ENCODE measurements at places on chromosomes 5 and 9.

- no peak for DNase-seq
Observed at GRCh38 chr9:115883467-115884329, 269.9 kb upstream of the PAPPA start.

DNA sequence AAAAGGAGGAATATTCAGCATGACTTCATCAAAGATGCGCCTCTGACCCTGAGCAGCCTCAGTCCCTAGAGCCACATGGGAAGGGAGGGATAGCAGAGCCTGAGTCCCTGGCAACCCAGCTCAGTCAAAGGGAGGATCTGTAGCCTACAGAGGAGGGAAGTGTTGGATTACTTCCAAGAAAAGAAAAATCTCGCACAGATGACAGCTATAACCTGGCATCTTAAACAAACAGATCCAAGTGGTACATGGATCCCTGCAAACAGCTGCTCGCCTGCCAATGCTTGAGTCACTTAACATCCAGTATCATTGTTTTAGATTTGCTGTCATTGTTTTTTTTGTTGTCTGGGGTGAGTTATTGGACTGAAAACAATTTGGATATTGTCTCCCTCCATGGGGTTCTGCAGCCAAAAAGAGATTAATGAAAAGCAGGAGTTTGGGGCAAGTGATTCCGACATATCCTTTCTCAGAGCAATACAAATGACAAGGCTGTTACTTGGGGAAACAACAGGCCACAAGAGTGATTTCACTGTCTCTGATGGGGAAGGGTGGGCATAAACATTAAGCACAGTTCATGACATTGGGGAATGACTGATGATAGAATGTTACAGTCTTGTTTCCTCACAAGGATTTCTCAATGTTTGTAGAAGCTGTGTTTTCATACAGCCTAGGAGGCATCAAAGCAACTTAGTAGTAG lies 153.5 kb upstream of the KIF2A start:
- DNase-seq = no peak

GRCh38 chr5:100641833-100642232 lies 106.7 kb downstream of the FAM174A start:
- no peak for DNase-seq

GRCh38 chr9:93037476-93037971 lies 21.0 kb upstream of the SUSD3 start:
- no peak for DNase-seq

GRCh38 chr5:42531611-42532010 lies 108.4 kb downstream of the GHR start:
- no peak for DNase-seq

DNA sequence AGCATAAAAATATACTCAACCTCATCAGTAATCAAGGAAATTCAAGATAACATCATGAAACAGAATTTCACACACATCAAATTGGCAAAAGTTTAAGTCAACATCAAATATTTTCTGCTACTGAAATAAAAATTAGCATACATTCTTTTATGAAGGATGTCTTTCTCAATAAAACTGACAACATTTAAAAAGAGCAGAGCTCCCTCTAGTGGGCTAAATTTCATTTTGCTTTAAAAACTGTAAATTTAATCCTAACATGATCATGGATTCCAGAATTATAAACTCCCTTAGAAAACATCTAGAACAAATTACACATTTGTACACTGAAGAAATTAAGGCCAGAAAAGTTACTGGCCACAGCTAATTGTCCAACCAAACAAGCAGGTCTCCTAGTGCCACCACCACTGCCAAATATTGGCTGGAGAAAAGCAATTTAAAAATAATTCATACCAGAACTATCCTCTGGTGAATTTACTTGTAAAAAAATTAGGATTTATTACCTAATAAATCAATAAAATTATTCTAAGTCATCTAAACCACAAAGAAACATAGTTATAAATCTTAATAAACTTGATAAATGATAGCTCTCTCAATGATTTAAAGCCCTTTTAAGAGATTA lies 31.2 kb downstream of the DEPDC1B start:
- no peak for DNase-seq

DNA sequence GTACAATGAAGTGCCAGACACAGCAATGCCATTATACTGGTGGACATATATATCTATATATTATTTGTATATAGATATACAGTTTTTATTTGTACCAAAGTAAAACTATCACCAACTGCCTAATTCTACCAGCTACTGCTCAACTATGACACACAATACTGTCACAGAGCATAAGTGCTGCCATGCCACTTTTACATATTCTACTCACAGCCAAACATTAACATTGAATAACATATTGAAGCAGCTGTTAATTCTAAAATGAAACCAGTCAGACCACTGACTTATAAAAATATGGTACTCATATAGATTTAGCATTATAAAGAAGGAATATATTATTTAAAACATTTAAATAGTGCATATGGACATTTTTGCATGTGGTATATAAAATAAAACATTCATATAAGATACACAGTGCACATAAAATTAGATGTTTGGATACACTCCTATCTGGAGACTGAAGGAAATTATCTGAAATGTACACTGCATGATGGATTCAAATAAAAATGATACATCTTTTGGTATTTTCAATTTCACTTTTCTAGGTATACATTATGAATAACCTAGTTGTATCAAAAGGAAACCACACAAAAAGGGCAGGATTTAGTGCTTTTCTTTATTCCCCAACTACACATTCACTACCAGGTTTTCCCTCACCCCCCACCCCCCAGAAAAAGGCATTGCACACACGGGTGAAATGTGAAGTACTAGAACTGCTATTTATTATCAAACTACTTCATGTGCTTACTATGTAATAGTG lies 48.9 kb downstream of the PKD2L2 start:
- DNase-seq = no peak

DNA sequence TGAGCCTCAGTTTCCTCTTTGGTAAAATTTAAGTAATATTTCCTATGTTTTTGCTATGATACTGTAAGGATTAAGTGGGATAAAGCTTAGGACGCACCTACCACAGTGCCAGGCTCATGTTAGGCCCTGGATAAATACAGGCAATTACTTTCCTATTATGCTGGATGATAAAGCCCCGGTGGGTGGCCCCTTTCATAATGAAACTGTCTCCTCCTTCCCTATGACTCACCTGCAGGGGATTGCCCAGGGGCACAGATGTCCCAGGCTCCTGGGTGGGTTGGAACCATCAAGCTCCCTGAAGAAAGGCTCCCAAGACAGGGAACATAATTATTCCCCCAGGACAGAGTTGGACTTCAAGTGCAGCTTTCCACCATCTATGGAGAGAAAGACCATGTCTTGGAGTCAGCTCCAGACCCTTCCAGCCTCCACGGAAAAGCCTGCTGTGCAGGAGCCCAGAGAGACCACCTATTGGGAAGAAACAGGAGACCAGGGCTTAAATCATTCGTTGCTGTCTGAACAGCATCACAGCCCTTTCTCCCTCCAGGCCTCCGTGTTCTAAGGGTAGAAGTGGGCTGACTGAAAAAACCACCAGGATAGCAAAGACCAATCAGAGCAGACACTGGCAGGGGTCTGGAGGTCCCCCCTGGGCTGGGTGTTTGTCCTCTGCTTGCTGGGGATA lies 43.2 kb upstream of the FOXE1 start:
- DNase-seq = no peak

DNA sequence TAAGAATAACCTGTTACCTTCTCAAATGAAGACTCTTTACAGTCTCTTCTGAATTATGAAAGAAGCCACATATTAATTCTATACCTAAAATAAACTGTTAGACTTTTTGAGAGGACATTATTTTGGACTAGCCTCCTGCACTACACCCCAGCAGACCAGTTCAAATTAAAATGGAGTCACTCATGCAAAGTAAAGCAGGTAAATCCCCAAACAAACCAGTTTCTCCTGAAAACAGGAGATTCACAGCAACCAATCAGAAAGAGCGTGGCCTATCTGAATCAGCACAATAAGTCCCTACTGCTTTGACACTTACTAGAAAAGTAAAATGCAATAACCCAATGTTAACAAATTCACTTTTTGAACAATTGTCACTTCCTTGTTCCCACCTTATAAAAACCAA lies 58.8 kb downstream of the PTBP3 start:
- no peak for DNase-seq

- no peak for DNase-seq
Observed at GRCh38 chr5:64659289-64659688, 31.0 kb upstream of the SHISAL2B start.

DNA sequence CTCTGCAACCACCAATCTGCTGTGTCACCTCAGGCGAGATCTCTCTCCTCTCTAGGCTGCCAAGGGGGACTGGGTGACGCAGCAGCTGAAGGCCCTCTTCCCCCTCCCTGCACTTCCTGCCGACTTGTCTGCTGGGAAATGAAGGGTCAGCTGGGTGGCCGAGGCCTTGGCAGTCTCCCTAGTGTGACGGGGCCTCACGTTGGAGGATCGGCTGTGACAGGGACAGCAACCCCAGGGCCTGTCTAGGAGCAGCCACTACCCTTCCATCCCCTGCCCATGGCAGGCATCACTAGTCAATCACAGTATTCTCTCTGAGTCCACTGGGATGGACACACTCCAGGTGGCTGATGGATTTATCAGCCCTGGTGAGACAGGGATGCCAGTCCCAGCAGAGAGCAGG lies 107.3 kb upstream of the SARDH start:
- no peak for DNase-seq

DNA sequence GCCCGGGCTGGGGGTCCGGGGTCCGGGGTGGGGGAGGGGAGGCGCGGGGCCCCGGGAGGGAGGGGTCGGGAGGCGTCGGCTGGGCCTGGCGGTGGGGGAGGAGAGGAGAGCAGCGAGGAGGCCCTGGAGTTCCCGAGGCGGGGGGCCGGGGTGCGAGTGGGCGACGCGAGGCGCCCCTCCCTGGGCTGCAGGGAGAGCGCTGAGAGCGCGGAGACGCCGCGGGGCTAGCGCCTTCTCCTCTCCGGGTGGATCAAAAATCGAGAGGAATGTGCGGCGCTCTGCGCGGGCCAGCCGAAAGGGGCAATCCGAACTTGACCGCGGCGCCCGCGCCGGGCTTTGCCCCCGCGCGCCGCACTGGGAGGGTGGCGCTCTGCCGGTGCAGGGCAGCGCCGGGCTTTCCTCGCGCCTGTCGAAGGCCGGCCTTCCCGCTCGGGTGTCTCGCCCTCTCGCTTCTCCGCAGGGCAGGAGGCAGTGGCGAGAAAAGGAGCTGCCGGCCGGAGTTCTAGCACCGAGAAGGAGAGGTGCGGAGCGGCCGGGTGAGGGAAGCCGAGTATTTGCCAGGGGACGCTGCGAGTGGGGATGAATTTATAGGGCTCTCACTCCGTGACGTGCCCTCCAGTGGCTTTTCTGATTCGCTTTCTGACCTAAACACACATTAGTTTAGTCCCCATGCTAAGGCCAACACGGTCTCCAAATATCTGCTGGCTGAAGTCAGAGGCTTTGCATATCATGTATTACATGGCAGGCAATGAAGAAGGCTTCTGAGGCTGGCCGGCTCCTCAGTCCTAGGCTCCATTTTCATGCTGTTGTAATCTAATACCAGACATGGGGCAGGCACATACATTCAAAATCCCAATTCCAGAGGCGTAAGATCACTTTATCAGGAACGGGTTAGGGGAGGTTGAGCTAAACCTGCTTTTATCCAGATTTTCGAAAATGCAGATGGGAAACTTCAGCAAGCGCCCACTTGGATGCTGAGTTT lies 503 bp upstream of the GDNF start:
- DNase-seq = no peak

DNA sequence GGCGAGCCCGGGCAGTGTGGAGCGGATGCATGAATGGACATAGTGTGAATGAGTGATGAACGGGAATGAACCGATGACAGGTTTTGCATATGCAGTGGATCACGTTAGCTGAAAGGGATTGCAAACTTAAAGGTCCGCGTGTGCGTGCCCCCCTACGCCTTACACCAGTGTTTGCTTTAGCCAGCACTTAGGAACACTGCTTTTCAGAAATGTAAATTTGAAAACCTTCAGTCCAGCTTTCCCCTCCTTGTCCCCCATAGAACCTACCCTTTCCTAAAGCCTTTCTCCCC lies 692 bp downstream of the PSAT1 start:
- no peak for DNase-seq

GRCh38 chr9:126678989-126679388 lies 65.3 kb downstream of the LMX1B start:
- DNase-seq = no peak

- DNase-seq = no peak
Observed at GRCh38 chr5:8528106-8528505, 659.2 kb downstream of the MTRR start.

DNA sequence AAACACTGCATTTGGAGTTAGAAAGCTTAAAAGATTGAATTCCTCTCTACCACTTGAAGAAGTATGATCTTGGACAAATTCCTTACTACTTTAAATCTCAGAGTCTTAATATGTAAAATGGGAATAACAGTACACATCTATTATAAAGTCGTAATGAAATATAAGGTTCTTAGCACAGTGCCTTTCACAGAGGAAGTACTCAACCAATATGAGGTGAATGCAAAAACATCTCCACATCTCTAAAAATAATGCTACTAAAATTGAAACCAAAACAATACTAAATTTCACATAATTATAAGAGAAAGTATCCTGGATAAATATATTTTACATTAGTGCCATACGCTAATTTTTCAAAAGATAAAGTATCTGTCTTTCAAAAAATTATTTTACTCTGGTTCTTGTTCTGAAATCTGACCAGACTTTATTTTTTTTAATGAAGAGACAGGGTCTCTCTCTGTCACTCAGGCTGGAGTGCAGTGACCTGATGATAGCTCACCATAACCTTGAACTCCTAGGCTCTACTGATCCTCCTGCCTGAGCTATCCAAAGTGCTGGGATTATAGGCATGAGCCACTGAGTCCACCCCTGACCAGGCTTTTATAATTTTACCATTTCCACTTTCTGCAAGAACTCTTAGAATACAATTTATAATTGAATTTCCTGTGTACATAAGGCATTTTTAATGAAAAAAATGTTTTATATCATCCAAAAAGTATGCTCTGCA lies 21.3 kb upstream of the FNIP1 start:
- no peak for DNase-seq

DNA sequence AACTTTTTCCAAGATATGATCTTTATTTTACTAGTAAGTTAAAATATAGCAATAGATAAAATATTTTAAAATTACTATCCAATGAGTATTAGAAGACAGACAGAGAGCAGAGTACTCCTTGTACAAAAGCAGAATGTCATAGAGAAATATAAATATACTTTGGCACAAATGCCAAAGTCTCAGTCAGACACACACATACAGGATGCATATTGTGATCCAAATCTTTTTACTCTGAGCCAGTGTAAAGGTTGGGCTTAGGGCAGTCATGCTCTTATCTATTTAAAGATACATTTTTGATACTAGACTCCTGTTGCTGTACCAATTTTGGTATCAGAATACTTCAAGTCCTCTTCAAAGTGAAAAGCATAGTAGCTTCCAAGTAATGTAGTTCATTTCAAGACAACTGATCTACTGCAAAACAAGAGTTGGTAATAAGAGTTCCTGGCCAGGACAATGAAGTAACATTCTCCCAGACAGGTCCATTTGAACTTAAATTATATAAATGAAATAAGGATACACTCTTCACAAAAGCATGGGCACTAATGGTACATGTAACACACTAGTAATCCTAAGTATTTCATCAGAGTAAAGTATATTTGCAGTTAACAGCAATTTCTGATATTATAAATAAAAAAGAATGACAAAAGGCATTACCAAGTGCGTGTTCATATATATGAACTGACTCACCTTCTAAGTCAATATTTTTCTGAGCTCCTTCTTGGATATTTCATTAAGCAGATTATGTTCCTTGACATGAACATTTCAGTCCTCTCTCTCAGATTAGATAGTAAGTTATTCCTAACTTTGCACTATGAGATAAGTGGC lies 10.5 kb downstream of the PFDN1 start:
- no peak for DNase-seq

All from activated CD4-positive, CD25-positive, alpha-beta regulatory T cell treated with anti-CD3 and anti-CD28 coated beads, Interleukin-2, amount 50 U/mL, for 16 hours (primary cell).